Activated CD8-positive, alpha-beta memory T cell treated with anti-CD3 and anti-CD28 coated beads for 4 hours (primary cell): ENCODE measurements at places on chromosomes 3 and 15.

- DNase-seq: no peak
Measured at GRCh38 chr3:197907196-197907595, 42.8 kb upstream of the RPL35A start.

DNA sequence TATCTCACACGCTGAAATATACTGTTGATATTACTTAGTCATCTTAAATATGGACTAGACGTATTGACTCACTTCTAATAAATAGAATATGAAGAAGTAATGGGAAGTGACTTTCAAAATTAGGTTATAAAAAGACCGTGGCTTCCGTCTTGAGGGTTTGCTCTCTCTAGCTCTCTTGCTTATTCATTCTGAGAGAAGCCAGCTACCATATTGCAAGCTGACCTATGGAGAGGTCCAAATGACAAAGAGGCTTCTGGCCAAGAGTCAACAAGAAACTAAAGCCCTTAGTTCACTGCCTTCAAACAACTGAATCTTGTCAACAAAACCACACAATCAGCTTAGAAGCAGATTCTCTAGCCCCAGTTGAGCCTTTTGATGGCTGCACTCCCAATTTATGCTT, 46.1 kb downstream of the SLC9C1 start:
- DNase-seq: no peak

GRCh38 chr15:90264671-90265070, 801 bp upstream of the NGRN start:
- DNase-seq: no peak

GRCh38 chr15:80760960-80761359, 18.2 kb upstream of the CEMIP start:
- no peak for DNase-seq

DNA sequence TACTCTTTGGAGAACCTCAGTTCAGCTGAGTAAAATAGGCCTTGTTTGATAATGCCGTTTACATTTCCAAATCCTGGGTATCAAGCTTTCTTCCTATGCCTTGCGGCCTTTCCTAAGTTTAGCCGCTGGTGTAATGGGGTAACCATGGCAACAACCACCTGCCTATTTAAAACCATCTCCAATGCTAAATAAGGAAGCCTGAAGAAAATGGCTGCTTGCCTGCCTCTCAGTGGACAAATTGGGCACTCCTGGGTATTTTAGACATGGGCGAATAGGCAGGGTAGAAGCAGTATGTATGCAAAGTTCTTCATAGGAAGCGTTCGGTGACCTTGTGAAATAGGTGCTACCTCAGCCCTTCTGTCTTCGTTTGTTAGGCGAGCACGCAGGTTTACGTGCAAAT, 122.7 kb downstream of the DGKG start:
- DNase-seq: no peak

DNA sequence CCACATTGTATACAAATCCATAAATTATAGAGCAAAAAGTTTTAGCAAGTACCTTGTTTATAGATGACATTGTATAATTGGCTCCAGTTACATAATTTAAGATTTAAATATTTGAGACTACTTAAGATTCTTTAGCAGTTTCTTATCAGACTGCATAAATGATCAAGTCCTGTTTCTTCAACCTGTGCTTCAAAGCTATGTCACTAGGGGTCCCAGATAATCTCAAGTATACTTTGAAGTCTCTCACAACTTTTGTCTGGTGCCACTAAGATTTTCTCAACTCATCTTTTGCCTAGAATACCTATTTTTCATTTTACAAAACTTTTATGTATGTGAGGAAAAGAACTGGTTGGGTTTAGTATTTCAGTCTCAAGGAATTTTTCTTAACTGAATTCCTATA, 205.5 kb downstream of the STAG1 start:
- DNase-seq: no peak

- no peak for DNase-seq
Measured at GRCh38 chr15:60660290-60661051, 181.5 kb upstream of the ICE2 start.

DNA sequence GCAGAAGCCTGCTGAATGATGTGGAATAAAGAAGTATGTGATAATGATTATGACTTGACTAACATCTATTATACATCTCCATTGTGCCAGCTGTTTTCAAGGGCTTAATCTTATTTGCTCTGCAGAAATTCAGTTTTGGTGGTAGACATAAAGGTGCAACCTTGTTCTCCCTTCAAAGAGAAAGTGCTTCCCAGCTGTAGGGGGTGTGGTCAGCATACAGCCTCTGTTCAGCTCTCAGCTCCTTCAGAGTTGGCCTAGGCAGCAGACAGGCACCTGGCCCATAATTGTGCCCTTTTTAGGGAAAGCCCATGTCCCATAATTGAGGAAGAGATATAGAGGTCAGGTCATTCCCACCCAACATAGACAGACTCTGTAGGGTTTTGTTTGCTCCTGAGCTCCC, 104.3 kb upstream of the EOMES start:
- no peak for DNase-seq

DNA sequence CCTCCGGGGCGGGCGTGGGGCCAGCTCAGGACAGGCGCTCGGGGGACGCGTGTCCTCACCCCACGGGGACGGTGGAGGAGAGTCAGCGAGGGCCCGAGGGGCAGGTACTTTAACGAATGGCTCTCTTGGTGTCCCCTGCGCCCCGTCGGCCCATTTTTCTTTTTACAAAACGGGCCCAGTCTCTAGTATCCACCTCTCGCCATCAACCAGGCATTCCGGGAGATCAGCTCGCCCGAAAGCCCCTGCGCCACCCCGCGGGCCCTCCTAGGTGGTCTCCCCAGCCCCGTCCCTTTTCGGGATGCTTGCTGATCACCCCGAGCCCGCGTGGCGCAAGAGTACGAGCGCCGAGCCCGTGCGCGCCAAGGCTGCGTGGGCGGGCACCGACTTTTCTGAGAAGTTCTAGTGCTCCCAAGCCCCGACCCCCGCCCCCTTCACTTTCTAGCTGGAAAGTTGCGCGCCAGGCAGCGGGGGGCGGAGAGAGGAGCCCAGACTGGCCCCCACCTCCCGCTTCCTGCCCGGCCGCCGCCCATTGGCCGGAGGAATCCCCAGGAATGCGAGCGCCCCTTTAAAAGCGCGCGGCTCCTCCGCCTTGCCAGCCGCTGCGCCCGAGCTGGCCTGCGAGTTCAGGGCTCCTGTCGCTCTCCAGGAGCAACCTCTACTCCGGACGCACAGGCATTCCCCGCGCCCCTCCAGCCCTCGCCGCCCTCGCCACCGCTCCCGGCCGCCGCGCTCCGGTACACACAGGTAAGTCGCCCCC, at the start of gene THBS1:
Gene THBS1 (plus strand): TSS at position 595 of the 757 bp plus-strand sequence. CDS start 779 bp downstream, outside the sequence.
- DNase-seq: peak; percentile 39

DNA sequence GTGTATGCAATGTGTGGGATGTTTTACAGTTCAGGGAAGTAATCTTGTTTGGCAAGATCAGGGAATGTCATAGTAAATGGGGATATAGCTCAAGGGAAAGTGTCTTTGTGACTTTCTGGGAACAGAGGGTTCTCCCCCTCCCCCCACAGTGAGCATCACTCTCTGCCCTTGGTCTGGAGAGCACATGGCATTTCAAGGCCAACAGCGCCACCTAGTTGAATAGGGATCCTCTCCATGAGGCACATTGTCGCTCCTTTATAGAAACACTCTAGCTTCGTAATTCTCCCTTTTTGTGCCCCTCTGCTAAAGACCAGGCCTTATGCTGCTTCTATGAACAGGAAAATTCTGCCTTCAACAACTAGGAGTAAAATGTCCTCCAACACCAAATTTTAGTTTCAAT, 37.1 kb upstream of the ARNT2 start:
- no peak for DNase-seq

DNA sequence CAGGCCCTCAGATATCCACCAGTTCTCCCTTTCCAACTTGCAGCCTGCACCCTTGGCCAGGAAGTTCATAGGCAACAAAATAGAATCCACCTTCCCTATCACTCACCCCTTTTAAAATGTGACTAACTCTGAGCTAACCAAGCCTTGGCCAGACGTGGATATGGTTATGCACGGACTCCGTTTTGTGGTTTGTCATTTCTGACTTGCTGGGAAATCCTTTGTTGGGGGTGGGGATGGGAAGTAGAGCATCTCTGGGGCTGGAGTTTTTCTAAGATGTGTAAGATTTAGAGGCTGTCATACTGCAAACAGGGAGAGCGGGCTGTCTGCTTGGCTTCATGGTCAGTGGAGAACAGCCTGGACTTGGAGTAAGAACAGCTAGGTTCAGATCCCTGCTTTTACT, 62.6 kb downstream of the SMAD3 start:
- DNase-seq: no peak

DNA sequence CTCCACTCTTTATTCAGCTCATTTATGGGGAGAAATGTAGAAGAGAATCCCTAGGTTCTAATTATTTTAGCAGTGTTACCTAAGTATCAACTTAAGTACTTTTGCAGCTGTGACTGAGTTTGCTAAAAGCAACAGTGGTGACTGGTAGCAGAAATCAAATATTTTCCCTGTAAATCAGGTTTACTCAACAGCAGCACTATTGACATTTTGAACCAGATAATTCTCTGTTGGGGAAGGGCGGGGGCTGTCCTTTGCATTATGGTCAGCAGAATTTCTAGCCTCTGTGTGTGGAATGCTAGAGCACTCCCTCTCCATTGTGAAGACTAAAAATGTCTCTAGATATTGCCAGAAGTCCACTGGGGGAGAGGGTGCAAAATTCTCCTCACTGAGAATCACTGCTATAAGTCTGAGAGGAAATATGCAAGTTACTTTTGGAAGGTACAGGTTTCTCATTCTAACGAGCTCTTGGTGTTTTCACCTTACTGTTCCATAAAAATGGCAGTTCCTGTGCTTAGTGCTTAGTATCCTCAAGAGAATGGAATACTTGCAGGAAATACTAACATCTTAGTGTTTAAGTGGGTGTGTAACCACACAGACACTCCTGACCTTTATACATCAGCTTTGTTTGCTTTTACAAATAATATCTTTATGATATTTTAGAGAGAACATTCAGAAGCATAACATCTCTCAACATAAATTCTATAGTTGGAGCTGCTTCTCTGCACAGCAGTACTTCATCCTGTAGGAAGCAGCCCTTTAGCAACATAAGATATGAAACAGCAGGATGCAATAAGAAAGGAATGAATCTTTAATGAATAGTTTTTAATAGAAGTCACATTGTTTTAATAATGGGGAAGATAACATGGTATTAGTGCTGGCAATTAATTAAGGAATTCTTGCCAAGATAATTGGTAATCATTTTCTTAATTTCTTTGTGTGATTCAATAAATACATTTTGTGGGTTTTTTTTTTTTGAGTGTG, 246.5 kb upstream of the GOLIM4 start:
- no peak for DNase-seq

DNA sequence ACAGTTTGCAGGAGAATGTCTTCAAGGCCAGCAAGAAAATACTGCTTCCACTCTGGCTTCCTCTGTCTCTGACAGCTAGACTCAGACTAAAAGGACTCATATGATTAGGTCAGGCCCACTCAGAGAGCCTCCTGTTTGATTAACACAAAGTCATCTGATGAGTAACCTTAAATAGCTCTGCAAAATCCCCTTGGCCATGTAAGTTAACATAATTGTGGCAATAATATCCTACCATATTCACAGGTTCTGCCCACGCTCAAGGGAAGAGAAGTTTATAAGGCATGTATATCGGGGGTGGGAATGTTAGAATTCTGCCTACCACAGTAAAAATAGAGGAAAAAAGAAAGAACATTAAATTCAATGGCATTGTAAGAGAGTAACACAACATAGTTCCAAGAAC, 20.6 kb upstream of the HHATL start:
- no peak for DNase-seq

DNA sequence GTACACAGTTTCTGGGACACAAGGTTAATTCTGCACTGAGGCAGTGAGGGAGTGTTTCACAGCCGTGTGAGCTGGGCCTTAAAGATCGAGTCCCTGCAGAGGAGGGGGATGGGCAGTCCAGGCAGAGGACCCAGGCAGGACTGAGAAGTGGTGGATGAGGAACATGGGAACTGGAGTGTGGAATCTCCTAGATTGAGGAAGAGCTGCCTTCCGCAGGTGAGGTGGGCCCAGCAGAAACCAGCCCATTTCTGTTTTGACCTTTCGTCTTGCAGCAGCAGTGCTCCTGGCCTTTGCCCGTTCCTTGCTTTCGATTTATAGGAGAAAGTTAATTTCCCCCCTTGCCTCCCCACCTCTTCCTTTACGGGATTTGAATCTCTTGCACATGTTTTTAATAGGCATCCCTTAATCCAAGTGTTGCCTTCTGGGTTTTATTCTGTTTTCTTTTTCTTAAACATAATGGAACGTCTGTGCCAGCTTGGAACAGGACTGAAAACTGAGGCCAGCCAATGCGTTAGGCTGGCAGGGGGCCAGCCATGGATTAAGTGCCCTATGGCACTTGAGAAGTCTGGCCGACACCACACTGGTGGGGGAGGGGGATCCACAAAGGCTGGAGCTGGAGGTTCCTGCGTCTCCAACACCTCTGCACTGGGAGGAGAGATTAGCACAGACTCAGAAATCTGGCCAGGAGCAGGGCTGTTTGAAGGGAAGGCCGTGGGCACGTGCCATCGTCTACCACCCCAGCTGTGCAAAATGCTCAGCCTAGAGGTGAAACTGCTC, 78.1 kb downstream of the AAGAB start:
- no peak for DNase-seq

DNA sequence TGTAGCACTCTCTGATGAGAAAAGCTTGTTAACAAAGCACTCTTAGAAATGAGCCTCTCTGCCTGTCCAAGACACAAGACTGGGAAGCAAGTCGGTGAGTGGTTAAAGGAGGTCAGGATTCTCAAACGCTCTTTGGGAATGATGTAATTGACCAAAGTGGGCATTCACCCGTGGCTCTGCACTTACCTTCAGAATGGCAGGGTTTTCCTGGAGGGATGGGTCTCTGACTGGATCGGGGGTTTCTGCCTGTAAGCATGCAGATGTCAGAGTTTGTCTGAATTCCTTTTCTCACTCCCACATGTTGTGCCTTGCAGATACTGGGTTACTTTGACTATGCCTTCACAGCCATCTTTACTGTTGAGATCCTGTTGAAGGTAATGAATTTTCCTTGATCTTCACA, 106.3 kb downstream of the CHDH start:
- no peak for DNase-seq

DNA sequence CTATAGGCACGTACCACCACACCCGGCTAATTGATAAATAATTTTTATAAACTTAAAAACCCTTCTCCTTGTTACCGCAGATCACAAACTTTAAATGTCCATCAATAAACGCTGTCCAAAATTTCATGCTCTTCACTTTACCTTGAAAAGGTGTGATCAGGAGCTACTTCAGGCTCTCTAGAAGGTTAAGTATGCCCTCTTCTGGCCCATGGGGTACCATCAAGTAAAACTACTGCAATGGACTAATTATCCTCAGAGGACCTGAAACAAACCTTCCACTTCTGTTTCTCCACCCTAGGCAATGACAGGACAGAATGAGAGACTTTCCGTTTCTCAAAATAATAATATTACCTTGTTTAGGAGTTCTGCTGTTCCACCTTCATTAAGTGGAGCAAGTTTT, 9.2 kb downstream of the LZTFL1 start:
- no peak for DNase-seq

- DNase-seq: no peak
Measured at GRCh38 chr3:9310043-9310442, 52.8 kb upstream of the THUMPD3 start.

GRCh38 chr3:78112291-78113010, 1072.6 kb downstream of the ROBO2 start:
- DNase-seq: no peak

GRCh38 chr15:89806210-89806558, 8.5 kb downstream of the ANPEP start:
- DNase-seq: no peak

GRCh38 chr3:47578119-47578632, 489 bp downstream of the CSPG5 start:
- DNase-seq: peak; percentile 9
